Amygdala (tissue), 56 donors: ENCODE measurements at places on chromosomes 5 and 9.

DNA sequence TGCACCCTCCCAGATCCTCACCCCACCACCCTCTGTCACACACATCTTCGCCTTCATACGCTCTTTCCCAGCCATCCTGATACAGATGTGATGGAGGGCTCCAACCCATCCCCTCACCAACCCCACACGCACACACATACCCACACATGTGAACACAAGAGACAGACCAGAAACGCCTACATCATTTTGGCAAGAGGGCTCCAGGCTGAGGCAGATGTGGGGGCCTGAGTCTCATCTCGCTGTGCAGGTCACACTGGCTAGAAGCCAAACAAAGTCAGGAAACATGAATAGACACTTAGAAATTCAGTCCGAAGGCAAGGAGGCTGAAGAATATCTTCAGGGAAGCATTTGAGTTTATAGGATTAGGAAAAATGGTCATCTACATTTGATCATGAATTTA is 6.2 kb downstream of the PRDM12 start:
- DNase-seq = no peak

GRCh38 chr5:135625061-135625460 is 46.3 kb upstream of the CXCL14 start:
- DNase-seq = no peak

DNA sequence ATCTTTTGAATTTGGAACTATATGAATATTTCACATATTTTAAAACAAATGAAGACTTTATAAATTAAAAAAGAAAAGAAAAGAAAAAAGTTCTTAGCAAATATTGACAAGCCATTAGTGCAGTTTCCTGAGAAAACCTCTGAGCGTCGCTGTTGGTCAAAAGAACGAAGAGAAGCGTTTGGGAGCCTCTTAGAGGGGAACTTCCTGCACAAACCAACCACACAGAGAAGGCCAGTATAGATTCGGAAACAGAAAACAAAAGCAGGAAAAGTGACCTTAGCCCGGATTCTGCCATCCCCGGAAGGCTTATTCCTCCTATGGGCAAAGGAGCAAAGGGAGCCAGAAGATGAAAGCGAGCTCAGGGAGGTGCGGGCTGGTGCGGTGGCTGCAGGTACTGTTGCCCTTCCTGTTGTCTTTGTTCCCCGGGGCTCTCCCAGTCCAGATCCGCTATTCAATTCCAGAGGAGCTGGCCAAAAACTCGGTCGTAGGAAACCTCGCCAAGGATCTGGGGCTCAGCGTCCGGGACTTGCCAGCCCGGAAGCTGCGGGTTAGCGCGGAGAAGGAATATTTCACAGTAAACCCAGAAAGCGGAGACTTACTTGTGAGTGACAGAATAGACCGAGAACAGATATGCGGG is at the start of gene PCDHGB2:
Gene PCDHGB2, plus strand, starts transcription at position 205 of the 637 bp plus-strand sequence. Its CDS starts 142 bp downstream, at position 347.
- DNase-seq = no peak

DNA sequence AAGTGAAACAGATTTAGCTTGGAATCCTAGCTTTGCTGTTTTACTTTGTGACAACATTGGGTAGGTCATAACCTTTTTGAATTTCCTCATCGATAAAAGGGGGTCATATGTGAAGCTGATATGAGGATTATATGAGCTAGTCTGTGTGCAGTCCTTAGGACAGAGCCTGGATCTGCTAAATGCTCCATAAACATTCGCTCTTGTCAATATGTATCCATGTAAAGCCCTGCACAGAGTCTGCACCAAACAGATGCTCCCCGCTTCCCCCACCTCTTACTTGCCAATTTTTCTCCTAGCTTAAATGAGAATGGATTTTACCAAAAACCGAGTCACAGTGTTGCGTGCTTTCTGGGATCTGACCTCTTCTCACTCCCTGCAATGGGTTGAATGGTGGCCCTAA is 5.4 kb downstream of the ANKRD55 start:
- DNase-seq = no peak

GRCh38 chr5:73822278-73822988 is 196.4 kb downstream of the ARHGEF28 start:
- no peak for DNase-seq

DNA sequence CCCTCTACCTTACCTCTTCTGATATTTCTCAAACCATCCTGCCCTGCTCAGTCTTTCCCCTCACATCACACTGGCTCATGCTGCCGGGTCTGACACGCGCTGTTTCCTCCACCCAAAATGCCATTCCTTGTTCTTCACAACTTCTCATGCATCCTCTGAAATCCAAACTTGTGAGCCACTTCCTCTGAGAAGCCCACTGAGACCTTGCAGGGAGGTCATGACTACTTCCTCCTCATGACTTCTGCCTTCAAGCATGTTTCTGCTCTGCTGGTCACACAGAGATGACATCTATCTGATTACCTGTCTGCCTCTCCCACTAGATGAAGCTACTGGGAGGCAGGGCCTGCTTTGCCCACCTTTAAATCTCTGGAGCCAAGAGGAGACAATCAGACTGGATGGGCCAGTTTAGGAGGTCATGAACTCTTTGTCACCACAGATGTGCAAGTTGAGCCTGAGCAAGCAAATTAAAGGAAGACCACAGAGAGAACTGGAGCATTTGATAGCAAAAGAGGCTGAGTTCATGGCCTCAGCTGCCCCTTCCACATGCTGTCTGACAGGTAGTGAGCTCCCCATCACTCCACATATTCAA is 119.8 kb upstream of the TBC1D2 start:
- no peak for DNase-seq

DNA sequence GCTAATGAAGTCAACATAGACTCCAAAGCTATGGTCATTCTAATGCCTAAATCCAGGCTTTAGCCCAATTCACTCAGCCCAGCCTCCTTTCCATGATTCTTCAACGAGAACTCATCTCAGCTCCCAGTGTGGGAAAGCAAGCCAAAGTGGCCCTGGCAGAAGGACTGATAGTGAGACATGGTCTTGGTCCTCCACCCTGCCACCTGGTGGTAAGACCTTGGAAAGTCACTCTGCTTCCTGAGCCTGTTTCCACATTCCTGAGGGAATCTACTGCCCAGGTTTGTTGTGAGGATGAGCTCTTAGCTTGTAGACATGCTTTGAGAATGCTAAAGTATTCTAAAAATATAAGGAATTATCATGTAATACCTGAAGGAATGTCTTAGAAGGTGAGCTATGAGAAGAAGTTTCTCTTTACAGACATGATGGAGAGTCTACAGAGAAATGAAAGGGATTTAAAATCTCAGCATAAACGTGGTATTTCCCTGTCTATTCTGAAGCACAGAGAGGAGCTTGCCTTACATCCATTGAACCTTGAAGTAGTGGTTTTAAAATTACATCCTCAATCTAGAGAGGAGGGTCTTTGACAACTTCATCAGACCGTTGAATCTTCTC is 173.5 kb downstream of the TRIM32 start:
- DNase-seq = peak; percentile 24

GRCh38 chr5:88583471-88583870 is 299.5 kb downstream of the MEF2C start:
- DNase-seq = no peak

DNA sequence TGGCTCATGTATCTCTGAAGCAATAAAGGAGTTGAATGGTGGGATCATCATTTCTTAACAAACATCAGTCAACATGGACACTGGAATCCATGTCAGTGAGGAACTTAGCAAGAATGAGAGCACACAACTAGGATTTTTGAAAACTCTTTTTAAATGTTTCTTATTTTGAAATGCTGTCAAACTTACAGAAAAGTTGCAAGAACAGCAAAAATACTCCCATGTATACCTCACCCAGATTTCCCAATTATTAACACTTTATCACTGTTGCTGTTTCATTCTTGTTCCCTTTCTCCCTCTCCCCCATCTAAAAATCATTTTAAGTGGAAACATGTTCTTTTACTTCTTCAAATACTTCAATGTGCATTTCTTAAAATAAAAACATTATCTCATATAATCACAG is 65.5 kb downstream of the RORB start:
- DNase-seq = no peak

- no peak for DNase-seq
Observed at GRCh38 chr5:124948754-124949275, 202.4 kb upstream of the ZNF608 start.

DNA sequence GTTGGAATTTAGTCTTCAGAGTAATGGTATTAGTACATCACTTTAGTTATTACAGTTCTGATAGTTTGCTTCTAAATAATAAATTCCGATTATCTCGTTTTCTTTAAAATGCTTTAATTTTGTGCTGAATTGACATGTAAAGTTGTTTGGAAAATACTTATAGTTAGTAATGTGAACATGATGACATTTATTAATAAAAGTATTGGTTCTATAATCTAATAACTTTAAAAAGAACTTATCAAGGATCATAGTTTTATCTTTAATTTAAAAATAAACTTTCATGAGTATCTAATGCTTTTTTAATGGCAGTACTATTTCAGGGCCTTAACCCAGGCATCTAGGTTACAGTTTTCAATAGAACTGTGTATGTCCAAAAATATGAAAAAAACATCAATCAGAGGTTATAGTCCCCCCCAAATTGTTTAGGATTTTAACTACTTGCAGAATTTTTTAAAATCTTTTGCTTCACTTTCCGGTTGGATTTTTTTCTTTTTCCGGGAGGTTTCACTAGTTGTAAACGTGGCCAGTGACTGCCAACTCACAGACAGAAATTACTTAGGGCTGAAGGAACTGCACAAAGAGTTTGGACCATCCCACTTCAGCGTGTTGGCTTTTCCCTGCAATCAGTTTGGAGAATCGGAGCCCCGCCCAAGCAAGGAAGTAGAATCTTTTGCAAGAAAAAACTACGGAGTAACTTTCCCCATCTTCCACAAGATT is 680 bp downstream of the GPX8 start:
- no peak for DNase-seq

GRCh38 chr9:89398621-89399020 is 80.3 kb downstream of the SECISBP2 start:
- no peak for DNase-seq

DNA sequence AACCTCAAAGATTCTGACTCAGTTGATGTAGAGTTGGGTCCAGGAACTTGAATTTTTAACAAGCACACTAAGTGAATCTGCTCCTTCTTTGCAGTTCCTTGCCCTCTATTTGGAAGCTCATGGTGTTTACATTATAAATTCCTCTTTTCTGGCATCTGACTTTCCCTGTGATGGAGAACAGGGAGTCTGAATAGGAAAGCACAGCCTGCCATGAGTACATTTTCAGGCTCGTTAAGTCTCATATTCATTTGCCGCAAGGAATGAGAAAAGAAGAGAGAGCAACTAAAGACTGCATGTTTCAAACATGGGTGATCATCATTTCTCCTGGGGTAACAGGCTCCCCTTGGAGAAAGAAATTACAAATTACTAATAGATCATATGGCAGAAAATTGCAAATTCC is 468.1 kb upstream of the DMAC1 start:
- no peak for DNase-seq

- DNase-seq = no peak
Observed at GRCh38 chr9:71737455-71737854, 30.9 kb downstream of the CEMIP2 start.

DNA sequence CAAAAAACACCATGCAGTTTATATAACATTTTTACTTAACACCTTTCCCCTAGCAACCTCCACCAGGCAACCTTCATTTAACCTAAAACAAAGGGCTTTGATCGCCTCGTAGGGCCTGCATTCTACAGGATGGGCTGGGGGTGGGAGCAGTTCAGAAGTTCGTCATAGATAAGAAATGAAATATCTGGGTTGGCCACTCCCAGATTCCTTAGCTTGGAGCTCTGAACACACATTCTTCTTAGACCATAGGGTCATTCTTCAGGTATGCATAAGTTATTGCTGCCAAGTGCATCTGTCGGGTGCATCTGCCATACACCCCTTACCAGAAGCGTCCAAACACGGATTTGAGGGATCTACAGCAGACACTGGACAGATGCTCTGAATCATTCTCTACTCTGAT is 4.3 kb upstream of the SLC22A5 start:
- DNase-seq = no peak

GRCh38 chr5:143964919-143965318 is 153.0 kb downstream of the HMHB1 start:
- DNase-seq = no peak
